ENCODE measurements at places on chromosomes 4 and X. TPM values are rescaled to one million over a fixed set of nuclear protein-coding genes. Genes with fewer than 3 reads are reported as not detected.

The SPIN2A gene
- total RNA-seq = 1.9 TPM

DNA sequence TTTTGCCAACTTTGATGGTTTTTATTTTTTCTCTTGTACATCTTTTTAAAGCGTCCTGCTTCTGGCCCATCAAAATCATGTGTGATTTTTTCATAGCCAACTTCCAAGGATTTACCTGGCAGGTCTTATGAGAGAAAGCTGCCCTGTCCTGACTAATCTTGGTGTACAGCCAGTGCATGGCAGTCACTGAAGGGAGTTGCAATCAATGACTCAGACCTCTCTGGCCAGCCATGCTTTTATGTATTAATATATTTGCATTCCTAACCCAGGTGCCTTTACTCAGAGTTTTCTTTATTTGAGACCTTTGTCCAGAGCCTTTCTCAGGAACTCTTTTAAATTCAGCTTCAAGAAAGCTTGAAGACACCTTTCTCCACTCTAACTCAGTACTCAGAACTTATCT is 691.5 kb upstream of the HTR2C start:
- DNase-seq = no peak

The RAB39B gene
- total RNA-seq = 18.5 TPM

The PPID gene
- total RNA-seq = 26.4 TPM

DNA sequence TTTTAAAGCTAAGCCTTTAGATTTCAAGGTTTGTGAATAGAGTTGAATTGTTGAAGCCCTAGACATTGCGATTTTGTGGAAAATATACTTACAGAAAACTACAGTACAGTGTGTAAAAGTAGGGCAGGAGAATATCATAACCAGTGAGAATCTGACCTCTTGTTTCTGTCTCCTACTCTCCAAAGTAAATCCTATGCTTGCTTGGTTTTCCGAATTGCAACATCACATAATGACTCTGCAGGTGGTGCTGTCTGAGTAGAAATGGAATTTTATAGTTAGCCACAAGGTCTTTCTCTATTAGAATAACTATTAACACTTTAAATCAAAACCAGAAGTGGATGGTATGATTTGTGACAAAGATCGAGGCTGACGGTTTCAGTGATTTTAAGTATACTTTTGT is 505.6 kb downstream of the RAPGEF2 start:
- DNase-seq = no peak

DNA sequence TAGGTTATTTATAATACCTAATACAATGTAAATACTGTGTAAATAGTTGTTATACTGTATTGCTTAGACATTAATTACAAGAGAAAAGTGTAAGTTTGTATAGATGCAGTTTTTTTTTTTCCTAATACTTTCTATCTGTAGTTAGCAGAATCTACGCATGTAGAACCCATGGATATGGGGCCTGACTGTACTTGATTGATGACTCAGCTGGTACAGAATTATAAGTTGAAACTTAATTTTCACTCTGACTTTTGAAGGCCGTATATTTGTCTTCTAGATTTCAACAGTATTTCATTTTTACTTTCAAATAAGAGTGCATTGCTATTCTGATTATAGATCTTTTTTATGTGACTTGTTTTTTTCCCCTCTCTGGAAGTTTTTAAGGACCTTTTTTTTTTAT is 30.8 kb upstream of the NDUFC1 start:
- DNase-seq = no peak

GRCh38 chrX:77731821-77732419 is 54.1 kb downstream of the ATRX start:
- no peak for DNase-seq

- DNase-seq = no peak
Observed at GRCh38 chrX:108437349-108438109, 693 bp downstream of the COL4A6 start.

GRCh38 chr4:110062166-110062565 is 136.2 kb downstream of the ELOVL6 start:
- peak; percentile 7 for DNase-seq

DNA sequence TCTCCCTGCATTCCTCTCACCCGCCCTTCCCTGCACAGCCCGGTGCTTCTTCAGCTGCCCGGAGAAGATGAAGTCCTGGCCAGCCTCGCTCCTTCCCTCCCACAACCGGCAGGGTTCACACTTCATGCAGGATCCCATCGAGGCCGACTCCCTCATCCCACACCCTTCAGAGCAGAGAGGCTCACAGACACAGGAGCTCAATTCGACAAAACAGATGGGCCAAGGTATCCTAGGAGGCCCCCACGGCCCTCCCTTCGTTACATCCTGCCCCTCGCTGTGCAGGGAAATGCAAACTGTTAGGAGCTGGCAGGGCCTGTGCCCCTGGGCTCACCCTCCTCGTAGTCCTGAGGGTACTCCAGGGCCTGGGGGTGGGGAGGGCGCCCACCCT is 238.1 kb downstream of the DHRSX start:
- DNase-seq = no peak

The SOD3 gene
- total RNA-seq = 13.9 TPM

DNA sequence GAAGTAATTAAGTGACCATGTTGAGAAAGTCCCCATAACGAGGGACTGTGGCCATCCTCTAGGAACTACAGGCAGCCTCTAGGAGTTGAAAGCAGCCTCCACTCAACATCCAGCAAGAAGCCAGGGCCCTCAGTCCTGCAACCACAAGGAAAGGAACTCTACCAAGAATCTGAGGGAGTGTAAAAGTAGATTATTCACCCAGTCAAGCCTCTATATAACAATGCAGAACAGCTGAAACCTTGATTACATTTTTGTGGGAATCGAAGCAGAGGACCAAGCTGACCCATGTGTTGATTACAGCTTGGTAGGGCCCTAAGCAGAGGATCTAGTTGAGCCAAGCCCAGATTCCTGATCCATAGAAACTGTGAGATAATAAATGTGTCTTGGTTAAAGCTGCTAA is 17.1 kb downstream of the RPS6KA6 start:
- DNase-seq = no peak

The TRIM61 gene
- total RNA-seq = 1.3 TPM

DNA sequence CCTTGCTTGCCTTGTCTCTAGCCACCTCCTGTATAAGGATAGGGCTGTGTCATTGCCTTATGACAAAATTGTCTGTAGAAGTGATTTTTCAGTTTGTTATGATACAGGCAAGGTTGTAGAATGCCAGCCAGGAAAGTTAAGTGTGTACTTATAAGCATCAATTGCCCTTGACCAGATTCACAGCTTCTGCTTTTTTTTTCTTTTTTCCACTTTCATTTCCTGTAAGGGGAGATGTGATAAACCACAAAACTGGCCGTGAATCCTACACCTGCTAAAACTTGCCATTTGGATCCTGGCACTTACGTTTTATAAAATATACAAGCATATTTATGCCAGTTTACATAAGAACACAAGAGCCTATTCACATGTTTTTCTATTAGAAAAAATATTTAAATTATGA is 35.0 kb upstream of the BMPR1B start:
- DNase-seq = no peak

- DNase-seq = no peak
Observed at GRCh38 chr4:182409271-182409670, 166.1 kb downstream of the TENM3 start.
